ENCODE measurements at places on chromosomes 6 and 20. TPM values are rescaled to one million over a fixed set of nuclear protein-coding genes. Genes with fewer than 3 reads are reported as not detected.

GRCh38 chr6:12941422-12941821, 224.9 kb downstream of the PHACTR1 start:
- H3K27me3 ChIP-seq = no peaks in the 10 kb centered on the region
- H3K4me1 ChIP-seq = no peaks in the 10 kb centered on the region
- H3K36me3 ChIP-seq = no peaks in the 10 kb centered on the region
- H3K27ac ChIP-seq = no peak overlapping the region

DNA sequence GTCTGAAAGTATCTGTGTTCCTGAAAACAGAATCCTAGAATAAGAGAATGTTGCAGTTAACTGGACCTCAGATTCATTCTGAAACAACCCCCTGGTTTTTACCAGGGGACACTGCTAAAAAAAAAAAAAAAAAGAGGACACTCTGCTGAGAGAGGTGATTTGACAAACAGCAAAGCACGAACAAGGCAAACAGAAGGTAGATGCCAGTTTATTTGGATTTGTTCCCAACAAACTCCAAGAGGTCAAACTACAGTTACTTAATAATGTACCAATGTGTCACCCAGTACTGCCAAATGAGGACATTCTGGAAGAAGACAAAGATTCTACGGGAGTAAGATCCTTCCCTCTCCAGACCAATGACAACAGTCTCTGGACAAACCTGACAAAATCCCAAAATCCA, 40.6 kb upstream of the SLC22A16 start:
- no peaks in the 10 kb centered on the region for H3K4me1 ChIP-seq
- DNase-seq = no peak
- H3K36me3 ChIP-seq = no peaks in the 10 kb centered on the region
- H3K27me3 ChIP-seq = no peaks in the 10 kb centered on the region

DNA sequence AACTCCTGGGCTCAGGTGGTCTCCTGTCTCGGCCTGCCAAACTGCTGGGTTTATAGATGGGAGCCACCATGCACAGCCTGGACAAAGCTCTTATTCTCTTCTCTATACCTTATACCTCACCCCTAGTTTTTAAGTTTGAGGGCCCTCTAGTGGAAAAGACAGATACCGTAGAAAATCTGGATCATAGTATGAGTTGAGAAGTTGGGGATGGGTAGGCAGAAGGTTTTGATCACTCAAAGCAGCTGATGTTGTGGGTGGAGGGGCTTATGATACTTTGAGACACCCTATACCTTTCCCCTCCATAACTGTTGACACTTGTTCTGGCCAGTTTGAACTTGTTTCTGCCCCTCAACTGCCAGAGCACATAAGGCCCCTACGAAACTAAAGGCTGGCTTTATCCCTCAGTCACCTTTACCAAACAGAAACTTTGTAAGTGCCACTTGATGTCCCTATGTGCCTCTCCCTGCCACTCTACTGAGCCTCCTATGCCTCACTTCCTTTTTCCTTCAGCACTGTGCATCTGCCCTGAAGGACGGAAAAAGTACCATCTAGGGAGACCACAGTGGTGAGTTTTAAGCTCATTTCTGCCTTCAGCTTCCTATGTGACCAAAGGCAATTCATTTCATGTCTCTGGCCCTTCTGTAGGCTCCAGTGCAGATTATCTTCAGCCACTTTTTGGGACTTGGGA, 28.6 kb downstream of the RALY start:
- H3K27ac ChIP-seq = peak overlapping the region; percentile 0
- H3K27me3 ChIP-seq = no peaks in the 10 kb centered on the region
- DNase-seq = peak; percentile 82
- peaks cover 20% of the 10 kb centered on the region for H3K4me1 ChIP-seq
- no peaks in the 10 kb centered on the region for H3K36me3 ChIP-seq

GRCh38 chr20:13659288-13659687, 20.6 kb upstream of the TASP1 start:
- no peak overlapping the region for H3K27ac ChIP-seq
- H3K27me3 ChIP-seq = no peaks in the 10 kb centered on the region
- H3K4me1 ChIP-seq = peaks cover 8% of the 10 kb centered on the region
- H3K4me3 ChIP-seq = no peak overlapping the region

- H3K4me3 ChIP-seq = no peak overlapping the region
- H3K27ac ChIP-seq = no peak overlapping the region
- H3K36me3 ChIP-seq = no peaks in the 10 kb centered on the region
- no peak for DNase-seq
- H3K27me3 ChIP-seq = no peaks in the 10 kb centered on the region
Observed at GRCh38 chr6:142883011-142883410, 62.0 kb downstream of the HIVEP2 start.

DNA sequence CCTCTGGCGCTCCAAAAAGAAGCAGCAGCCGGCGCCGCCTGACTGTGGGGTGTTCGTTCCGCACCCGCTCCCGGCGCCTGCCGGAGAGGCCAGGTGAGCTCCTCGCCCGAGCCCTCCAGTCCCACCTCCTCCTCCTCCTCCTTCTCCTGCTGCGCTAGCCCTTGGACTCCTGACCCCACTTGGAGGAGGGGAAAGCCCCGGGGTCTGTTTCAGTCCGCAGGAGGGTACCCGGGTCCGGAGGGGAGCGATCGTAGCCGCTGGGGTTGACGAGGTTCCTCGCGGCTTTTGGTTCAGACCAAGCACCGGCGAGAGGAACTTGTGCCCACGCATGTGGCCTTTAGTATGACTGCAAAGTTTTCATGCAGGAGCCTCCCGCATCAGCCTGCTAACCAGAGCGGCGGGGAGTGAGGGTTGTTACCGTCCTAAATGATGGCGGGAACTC, 493 bp downstream of the CRYBG1 start:
- no peaks in the 10 kb centered on the region for H3K27me3 ChIP-seq
- H3K4me3 ChIP-seq = no peak overlapping the region
- H3K36me3 ChIP-seq = no peaks in the 10 kb centered on the region

GRCh38 chr6:32803416-32803815, 13.4 kb downstream of the HLA-DOB start:
- no peak overlapping the region for H3K27ac ChIP-seq
- DNase-seq = no peak
- no peaks in the 10 kb centered on the region for H3K27me3 ChIP-seq

GRCh38 chr6:14804785-14805210, 441.1 kb upstream of the JARID2 start:
- H3K4me3 ChIP-seq = no peak overlapping the region
- H3K36me3 ChIP-seq = no peaks in the 10 kb centered on the region
- H3K27ac ChIP-seq = no peak overlapping the region
- no peaks in the 10 kb centered on the region for H3K4me1 ChIP-seq
- no peak for DNase-seq

- peak; percentile 60 for DNase-seq
- no peak overlapping the region for H3K4me3 ChIP-seq
- peaks cover 24% of the 10 kb centered on the region for H3K4me1 ChIP-seq
Observed at GRCh38 chr6:42007286-42008137, 42.8 kb upstream of the TAF8 start.

GRCh38 chr20:64084685-64085152, 521 bp upstream of the LKAAEAR1 start:
- no peak for DNase-seq
- no peak overlapping the region for H3K4me3 ChIP-seq
- H3K36me3 ChIP-seq = peaks cover 7% of the 10 kb centered on the region
- H3K27me3 ChIP-seq = no peaks in the 10 kb centered on the region
- no peak overlapping the region for H3K27ac ChIP-seq
- H3K4me1 ChIP-seq = peaks cover 33% of the 10 kb centered on the region

DNA sequence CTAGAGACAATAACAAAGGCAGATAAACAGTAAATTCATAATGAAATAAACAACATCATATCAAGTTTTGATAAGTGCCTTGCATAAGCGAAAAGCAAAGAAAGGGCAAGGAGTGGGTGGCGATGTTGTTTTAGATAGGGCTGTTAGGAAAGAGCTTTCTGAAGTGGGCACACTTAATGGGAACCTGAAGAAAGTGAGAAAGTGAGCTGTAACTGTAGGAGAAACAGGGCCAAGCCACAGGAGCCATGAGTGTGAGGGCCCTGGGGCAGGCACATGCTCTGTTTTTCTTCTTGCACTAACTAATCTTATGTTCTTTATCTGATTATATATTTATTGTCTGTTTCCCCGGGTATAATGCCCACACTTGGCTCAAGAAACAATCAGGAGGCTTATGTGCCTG, 193.4 kb upstream of the SUPT3H start:
- H3K4me3 ChIP-seq = no peak overlapping the region
- no peaks in the 10 kb centered on the region for H3K27me3 ChIP-seq
- DNase-seq = no peak
- H3K27ac ChIP-seq = no peak overlapping the region

The CST7 gene
- total RNA-seq = not detected

The NPBWR2 gene
- total RNA-seq = not detected
